ENCODE measurements at places on chromosomes 5 and 9.

GRCh38 chr9:78035383-78035993, 3.9 kb upstream of the GNAQ start:
- DNase-seq, result peak; percentile 39

DNA sequence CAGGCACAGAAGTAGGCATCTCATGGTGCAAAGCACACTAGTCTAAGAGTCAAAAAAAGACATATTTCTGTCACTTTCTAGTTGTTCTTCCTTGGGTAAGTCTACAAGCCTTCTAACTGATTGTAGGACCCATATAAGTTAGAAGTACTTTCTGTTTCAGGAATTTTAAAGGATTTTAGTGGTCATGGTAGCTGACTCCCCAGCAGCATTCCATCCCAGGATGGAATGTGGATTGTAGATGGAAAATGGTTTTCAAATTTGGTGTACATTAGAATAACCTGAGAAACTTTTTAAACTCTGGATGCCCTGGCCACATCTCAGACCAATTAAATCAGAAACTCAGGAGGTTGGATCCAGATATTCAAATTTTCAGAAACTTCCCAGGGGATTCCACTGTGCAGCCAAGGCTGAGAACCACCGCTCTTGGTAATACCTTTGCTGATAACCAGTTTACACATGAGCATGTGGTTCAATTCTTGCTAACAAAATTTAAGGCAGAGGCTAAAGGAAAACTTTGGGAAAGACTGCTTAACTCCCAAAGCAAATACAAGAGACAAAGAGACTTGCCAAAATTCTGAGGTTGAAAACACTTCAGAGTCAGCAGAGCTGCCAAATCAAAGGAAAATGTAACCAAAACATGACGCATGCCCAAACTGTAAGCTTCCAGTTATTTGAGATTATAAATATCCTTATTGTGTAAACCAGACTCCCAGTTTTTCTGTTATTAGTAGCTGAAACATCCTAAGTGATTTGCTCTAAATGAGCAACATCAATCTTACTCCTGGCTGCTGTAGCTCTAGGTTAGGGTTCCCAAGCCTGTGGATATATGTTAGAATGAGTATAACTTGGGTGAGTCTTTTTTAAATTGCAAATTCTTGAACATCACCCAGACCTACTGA, 145.4 kb upstream of the MTAP start:
- no peak for DNase-seq

DNA sequence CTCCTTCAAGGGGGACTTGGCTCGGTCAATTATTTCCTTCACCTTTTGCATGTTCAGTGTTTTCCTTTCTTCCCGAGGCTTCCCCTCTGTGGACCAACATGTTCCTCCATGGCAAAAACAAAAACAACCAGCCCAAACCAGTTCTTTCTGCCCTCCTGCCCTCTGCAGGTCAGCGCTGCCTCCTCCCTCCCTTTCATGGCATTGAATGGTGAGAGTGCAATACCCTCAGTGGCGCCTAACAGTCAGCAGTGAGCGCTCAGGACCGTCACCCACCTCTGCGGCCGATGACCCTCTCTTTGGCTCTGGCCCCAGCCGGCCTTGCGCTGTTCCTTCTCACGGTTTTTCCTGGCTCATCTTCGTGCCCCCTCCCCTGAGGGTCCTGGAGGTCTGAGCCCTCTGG, 34.4 kb upstream of the GNE start:
- DNase-seq, result no peak

GRCh38 chr9:86187121-86187520, 72.3 kb downstream of the C9orf153 start:
- no peak for DNase-seq

DNA sequence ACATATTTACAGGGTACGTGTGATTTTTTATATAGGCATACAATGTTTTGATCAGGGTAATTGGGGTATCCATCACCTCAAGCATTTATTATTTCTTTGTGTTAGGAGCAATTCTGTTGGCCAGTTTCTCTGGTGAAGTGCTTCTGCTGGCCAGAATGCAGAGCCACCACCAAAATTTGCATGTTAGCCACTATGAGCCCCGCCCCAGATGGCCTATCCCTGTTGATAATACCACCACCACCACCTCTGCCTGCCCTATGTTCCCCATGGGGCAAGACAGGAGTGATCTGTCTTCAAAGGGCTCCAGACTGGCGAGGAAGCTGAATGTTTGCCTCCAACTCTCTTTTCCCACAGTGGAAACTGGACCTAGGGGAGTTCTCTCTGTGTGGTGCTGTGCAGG, 26.0 kb upstream of the JAK2 start:
- DNase-seq, result no peak

DNA sequence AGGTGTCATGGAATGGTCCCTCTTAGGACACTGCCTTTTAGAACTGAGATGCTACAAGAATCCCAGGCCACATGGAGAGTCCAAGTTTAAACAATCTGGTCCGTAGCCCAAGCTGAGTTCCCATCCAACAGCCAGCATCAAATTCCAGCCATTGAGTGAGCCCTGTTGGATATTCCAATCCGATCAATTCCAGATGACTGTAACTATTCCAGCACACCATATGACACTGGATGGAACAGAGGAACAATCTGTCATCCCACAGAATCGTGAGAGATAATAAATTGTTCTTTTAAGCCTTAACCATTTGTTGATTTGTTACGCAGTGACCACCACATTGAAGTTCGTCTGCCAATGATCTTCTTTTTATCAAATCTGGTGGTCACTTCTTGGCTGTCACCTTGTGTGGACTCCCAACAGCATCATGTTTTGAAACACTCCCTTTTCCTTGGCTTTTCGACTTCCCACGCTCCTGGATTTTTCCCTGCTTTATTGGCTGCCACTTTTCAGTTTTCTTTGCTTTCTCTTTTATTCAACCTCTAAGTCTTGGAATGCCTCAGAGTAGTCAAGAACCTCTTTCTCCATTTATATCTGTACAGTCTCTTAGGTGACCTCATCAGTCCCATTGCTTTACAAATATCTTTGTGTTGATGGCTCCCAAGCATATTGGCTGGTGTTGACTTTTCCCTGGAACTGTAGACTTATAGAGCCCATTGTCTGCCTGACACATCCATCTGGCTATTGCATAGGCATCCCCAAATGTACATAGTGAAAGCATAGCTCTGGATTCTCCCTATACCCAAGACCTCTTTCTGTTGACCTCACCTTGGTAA, 46.1 kb downstream of the TNFSF15 start:
- DNase-seq, result no peak

GRCh38 chr5:14849516-14850294, 21.9 kb downstream of the ANKH start:
- no peak for DNase-seq

DNA sequence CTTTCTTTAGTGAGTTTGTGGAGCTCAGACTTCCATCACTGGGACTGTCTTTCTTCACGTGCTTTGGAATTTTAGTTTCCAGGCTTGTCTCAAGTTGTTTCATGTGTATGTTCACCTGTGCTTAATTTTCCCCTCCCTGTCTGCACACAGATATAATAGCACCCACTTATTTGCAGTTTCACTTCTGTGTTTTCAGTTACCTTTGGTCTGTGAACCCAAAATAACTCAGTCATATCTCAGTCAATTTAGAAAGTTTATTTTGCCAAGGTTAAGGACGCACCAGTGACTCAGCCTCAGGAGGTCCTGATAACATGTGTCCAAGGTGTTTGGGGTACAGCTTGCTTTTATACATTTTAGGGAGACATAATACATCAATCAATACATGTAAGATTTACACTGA, 330.4 kb downstream of the ICE1 start:
- no peak for DNase-seq

- no peak for DNase-seq
Observed at GRCh38 chr5:43571237-43571636, 14.4 kb upstream of the PAIP1 start.

Data from stimulated activated CD8-positive, alpha-beta memory T cell treated with anti-CD3 and anti-CD28 coated beads, Interleukin-2, amount 100 ng/mL, for 1 hour (primary cell).